NCI-H187 (cell line): ENCODE measurements at places on chromosomes 6 and 20.

DNA sequence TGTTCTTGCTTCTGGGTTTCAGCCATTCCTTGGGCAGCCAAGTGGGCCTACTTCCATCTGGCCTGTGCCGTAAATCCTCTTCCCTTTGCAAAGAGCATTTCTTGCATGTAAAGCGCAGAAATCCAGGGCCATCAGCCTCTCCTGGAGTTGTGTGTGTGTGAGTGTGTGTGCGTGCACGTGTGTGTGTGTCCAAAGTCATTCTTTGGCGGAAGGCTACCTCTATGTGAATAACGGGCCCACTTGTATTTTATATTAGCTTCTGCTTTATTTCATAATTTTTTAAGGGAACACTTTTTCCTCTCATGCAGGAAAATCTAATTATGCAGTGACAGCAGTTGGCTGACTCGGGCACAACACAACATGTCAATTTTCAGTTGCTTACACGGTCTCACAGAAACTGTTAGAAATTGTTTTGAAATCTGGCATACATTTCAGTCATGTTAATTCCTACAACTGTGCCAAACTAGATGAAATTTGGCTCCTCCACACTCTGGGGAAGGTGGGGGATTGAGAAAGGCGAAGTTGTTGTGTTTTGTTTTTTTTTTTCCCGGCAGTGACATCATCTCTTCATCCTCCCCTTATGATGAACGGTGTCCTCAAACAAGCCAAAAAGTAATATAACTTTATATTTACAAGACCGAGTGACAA, 223.7 kb upstream of the TSHZ2 start:
- DNase-seq, result no peak

DNA sequence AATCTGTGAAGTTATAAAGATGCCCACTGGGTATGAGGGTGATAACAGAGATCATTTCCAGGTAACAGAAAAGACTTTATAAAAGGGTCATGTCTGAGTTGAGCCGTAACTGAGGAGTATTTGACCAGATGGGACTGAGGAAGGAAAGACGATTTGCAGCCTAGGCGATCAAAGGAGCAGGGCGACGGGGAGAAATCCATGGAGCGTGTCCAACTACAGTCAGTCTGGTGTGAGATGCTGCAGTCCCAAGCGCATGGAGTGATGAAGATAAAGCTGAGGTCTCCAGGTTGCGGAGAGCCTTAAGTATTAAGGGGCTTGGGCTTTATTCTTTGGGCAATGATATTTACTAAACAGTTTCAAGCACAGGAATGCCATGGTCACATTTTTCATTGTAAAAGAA, 166.7 kb downstream of the PRKN start:
- DNase-seq, result no peak

- DNase-seq, result no peak
Observed at GRCh38 chr6:90859612-90860011, 272.7 kb upstream of the MAP3K7 start.

- DNase-seq, result no peak
Observed at GRCh38 chr6:157236040-157236725, 87.1 kb downstream of the TMEM242 start.

- no peak for DNase-seq
Observed at GRCh38 chr6:132675749-132676148, 16.8 kb upstream of the TAAR1 start.

GRCh38 chr6:169452117-169452868, 198.6 kb upstream of the THBS2 start:
- DNase-seq, result no peak

DNA sequence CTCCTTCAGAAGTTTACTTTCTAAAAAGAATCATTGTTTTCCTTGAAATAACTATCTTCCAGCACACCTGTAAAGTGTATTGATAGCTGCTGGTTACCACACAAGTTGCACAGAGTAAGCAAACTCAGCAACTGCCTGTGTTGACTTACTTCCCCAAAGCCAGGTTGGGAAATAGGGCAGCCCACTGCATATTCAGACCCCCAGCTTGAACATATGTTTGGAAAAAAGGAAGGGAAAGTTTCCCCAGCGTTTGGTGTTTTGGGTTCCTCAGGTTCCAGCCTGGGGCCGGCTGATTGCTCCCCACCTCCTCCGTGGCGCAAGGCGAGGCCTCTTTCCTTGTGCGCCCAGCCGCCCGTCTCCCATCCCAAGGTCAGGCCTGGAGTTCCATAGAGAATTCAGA, 70.1 kb upstream of the QKI start:
- DNase-seq, result no peak

DNA sequence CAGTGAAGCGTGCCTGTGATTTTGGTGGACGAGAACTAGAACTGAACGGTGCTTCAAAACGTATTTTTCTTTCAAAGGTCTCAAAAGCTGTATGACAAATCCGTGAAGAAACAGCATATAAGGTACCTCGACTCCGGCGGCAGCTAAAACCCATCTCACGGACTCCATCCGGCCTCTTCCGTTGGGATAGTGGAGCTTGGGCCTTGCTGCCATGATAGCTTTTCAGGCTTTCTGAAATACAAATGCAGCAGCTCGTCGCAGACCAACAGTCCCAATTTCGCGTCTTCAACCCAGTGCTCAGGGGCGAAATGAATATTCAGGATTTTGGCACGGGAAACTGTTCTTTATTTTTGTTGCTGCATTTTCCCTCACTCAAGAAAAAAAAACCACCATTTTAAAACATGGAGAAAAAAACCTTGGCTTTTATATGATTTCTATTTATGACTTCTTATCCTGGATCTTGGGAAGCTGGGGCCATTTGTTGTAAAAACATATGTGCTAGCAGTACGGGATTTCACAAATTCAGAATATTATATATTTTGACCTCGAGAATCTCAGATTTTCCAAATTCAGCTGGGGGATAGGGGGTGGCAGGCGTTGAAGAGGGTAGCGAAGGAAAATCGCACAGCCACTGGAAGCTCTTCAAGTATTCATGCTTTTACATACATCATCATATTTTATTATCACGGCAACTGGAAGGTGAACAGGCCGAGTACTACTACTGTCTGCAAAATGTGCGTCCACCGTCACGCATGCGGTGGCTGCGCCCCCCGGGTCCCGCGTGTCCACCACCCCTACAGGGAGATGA, 849 bp downstream of the GSTA4 start:
- DNase-seq, result no peak

DNA sequence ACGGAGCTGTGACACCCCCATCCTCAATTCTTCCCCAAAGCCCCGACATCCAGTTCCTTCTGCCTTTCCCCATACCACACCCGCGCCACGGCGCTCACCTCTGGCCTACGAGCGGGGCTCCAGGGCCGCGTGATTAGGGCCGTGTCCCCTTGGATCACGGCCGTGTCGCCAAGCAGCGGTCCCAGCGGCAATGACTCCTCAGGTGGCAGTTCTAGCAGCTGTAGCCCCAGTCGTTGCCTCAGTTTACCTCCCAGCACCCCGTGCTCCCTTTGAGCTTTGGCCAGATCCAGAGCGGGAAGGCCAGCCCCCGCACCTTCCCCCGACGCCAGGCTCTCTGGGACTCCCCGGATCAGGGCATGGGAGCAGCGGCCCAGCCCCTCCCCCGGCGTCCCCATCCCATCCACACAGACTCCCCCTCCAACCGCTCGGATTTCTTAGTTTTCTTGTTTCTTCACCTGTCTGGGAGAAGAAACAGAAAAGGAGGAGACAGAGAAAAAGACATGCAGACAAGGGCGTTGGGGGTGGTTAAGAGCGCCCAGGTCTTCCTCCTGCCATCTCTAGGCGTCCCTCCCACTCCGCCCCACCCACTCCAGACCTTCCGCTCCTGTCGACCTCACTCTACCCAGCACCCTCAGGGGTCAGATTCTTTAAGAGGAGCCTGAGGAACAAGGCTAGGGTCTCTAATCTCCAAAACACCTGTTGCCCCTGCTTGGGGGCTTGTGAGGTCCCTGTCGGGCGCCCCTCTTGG, at the start of gene DDAH2:
DDAH2 (minus strand) TSS at position 533 of the 748 bp plus-strand sequence; CDS start at position 395, 138 bp downstream.
- no peak for DNase-seq

DNA sequence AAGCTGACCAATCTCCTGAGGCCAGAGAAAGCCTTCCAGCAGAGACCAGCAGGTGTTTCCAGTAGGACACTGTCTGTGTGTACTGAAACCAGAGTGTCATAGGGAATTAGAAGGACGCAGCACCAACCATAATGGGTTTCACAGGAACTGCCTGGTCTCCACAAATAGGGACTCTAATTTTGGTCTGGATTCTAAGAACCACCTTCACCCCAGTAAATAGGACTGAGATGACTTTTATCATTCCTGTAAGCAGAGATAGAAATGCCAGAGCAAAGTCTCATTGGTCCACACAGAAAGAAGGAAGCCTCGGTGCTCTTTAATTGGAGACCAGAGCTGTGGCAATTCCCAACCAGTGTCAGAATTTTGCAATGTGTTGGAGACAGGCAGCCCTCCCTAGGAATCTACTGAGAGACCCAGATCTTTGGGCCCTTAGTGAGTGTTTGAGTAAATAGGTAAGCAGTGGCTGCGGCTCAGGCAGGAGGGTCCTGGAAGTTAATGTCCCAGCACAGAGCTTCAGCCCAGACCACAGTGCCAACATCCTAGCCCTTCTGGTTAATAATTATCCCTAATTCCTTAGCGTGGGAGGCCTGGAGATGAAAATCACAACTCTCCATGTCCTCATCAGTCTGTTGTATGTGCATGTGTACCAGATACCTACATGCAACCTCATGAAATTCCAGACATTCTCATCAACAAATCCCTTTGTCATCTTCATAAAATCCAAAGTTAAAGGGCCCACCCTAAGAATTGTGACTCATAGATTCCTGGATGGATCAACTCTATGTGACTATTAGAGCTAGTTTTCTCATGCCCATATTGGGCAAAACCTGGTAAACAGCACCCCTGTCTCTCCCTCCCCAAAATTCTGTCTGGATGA, 81.2 kb downstream of the UNC5CL start:
- DNase-seq, result no peak

- DNase-seq, result no peak
Observed at GRCh38 chr20:54011346-54011745, 59.0 kb downstream of the BCAS1 start.

GRCh38 chr6:14799928-14800327, 445.9 kb upstream of the JARID2 start:
- DNase-seq, result no peak

GRCh38 chr6:89140347-89141156, 5.3 kb upstream of the PM20D2 start:
- no peak for DNase-seq

- DNase-seq, result no peak
Observed at GRCh38 chr20:19750101-19750606, 7.9 kb upstream of the RIN2 start.

DNA sequence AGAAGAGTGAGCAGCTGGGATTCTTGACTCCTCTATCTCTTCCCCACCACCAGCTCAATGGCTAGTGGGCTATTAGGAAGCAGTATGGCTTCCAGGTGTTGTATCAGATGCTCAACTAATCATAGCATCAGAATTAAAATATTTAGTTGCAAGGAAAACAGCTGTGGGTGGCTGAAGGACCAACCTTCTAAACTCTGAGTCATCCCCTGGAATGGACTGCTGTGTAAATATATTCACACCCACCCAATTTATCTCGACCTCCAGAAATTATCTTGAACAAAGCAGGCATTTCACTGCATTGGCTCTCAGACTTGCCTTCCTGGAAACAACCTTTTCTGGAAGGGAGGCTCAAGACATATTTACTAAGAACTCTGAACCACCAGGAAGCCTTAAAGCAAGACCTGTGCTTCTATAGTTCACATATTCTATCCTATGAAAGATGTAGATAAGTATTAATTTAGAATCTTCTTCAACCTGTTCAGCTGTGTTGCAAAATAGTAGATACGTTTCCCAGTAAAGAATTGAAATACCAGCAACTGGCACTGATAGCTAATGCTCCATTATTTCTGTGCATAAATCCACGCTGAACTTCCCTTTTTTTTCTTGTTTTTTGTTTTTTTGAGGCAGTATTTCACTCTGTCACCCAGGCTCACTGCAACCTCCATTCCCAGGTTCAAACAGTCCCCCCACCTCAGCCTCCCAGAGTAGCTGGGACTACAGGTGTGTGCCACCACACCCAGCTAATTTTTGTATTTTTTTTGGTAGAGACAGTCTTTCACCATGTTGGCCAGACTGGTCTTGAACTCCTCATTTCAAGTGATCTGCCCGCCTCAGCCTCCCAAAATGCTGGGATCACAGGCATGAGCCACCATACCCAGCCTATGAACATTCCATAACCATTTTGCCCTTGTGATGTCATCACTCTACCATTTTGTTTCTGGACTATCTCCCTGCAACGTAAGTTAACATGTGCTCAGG, 56.9 kb upstream of the CD2AP start:
- DNase-seq, result no peak

DNA sequence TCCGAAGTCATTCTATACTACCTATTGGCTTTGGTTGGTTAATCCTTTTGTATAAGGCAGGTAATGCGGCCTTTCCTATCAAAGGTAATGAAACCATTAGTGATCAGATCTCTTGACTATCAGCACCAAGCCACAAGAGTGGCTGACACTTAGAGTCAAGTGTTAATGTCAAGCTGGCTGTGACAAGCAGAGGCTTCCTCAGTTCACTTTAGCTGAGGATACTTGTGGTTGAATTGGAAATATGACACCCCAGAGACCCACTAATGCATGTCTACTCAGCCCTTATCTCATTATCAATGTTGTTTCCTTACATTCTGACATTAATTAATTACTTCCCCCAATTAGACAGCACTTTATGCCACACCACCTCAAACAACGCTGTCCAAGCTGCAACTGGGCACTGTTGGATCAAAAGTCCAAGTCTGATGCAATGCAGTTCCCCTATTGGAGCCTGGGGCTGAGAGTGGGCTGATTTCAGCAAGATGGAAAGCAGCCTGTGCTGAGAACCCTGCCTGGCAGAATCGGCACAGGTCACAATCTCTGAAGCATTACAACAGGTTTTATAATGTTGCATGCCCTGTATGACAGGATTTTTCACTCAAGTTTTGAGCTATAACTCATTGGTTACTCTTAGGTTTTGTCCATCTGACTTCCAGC, 273.5 kb downstream of the COL12A1 start:
- DNase-seq, result peak; percentile 47

DNA sequence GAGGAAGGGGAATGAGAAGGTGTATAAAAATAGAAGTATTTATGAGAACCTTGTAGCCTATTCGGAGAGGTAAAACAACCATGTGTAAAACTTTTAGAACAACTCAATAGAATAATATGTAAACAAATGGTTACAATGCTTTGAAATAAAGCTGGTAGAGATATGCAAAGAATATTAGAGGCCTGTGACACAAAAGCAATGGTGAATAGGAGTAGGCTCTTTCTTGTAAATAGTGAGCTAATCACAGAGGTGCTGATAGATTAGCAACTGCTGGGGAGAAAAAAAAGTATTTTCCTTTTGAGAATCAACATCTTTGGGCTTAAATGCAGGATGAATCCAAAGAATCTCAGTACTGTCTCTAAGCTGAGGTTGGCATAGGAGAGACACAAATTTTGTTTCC, 7.0 kb downstream of the TMEM200A start:
- no peak for DNase-seq
